Fibroblast of mammary gland (primary cell): ENCODE measurements at places on chromosomes 1 and 21.
A peak's percentile ranks its signal among the peaks of the same experiment; 100 is the strongest.

DNA sequence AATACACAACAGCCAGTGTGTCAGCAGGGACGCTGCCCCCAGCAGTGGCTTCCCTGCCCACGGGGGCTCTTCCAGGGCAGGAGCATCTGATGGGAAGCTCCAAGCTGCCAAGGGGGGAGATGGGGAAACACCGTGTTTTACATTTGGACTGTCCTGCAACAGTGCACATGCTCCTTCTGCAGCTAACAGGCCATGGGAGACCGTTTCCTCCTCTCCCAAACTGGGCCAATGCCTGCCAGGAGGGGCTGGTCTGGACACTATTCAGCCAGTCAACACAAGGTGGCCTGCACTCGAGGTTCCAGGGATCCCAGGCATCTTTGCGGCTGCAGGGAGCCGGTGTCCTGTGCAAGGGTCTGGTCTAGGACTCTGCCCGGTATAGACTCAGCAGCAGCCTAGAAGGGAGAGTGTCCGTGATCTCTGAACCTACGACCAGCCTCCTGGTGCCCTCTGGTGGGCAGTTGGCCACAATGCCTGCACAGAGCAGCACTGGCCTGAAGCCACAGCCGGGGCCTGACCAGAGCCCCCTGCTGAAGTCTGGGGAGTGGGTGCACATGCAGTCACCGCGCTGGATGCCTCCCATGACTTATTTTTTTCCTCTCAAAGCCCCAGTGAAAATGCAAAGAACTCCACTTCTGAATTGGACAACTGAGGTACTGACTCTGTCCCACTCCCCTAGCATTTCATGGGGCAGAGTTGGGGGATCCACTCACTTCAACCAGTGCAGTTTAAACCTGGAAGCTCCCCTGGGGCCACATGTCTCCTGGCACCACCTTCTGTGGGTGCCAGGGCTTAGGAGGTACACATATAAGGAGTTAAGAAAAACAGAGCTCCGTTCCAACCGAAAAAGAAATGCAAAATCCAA, 33.3 kb downstream of the RCC2 start:
- DNase-seq, result peak; percentile 54

GRCh38 chr1:41468122-41468762, 16.2 kb downstream of the EDN2 start:
- no peak for DNase-seq

DNA sequence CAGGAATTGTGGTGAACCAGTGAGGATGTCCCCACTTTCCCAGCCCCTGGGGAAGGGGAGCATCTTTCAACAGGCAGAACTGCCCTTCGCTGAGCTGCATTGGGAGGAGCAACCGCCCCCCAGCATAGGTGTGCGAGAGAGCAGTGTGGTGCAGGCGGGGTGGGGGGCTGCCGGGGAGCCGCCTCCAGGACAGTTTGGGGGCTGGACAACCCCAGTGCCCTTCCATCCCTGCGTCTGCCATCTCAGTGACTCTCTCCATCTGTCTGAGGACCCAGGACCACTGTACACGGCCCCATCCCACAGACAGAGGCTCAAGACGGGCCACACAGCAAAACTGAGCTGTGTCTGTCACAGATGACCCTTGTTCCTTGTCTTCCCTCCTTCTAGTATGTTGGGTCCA, 14.2 kb downstream of the PODN start:
- DNase-seq, result no peak

- peak; percentile 89 for DNase-seq
Observed at GRCh38 chr1:66495495-66495894, 38.5 kb upstream of the SGIP1 start.

DNA sequence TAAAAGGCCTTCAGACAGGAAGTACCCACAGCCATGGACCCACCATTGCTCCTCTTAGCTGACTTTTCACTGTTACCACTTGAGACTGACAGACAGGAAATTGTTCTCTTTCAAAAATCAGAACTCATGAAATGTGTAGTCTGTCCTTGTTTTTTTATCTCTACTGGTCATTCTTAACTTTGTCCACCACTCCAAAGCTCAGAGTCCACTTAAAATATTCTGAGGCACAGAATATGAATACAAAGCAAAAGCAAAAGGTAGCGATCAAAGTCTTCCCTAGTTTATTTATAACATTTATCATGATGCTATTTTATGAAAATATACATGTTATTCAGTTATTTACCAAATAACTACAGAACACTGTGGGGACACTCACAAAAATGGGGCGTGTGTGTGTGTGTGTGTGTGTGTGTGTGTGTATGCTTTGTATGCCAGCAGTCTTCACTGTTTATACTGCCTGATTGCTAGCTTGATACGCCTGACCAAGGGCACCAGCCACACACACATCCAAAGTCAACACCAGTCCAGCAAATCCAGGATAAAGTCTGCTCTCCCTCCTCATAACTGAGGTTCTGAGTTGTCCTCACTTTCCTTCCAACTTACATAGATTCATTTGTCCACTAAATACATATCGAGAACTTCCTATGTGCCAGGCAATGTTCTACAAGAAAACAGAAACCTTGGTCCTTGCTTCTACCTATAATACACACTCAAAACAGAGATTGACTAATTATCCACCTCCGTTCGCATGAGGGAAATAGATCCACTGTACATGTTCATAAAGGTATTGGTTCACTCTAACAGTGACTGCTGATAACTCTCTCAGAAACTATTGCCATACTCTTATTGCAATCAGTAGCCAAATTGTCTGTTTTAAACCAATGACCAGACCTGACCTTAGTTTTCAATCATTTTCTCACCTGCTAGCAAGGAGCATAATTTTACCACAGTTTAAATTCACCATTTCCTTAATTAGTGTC, 79.4 kb downstream of the ERICH3 start:
- no peak for DNase-seq

- no peak for DNase-seq
Observed at GRCh38 chr1:100482748-100483147, 55.2 kb upstream of the GPR88 start.

DNA sequence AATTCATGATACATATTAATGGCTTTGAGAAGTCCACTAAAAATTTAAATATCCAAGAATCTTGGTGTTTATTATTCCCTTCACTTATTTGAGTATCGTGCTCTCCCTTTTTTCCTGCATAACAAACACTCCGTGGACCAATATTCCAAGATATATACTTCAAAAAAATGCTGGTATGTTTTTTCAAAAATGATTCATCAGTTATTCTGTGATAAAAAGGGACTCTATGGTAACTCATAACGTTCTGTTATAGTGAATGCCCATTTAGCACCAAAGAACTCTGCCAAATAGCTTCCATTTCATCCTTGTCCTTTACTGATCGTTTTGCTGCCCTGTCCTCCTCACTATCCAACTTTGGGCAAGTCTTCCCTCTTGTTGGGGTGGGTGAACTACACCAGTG, 12.9 kb downstream of the GIPC2 start:
- no peak for DNase-seq

DNA sequence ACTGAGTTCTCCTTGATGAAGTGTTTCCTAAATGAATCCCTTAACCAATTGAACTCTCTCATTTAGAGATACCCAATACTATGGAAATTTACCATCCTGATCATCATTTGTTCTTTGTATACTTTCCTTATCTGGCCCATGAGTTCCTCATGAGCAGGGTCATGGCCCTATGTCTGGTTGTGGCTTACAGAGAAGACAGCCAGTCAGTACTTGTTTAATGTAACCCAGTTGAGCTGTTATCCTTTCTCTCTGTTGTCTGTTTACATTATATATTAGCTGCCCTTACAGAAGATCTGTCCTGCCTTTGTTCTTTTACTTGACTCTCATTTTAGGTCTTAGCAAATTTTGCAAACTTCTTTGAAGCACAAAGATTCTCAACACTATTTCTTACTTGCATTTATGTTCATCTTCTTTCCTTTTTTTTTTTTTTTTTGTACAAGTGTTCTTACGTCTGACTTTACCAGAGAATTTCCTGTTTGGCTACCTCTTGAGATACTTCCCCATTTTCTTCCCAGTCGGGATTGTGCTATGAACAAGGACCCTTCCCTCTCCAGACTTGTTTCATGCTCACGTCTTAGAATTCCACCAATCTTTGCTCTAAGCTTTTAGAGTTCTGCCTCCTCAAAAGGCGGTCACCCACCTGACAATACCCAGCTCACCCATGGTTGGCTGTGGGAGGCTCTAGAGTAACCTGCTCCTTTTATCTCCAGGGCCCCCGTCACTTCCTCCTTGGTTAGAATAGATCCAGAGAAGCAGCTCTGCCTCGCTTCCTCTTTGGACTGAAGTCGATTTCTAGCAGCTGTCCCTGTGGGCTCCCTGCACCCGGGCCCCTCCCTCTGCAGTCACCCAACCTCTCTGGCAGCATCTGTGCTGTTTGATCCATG, 53.6 kb upstream of the RUNX1 start:
- no peak for DNase-seq
